ENCODE measurements at places on chromosomes 6 and 20.

DNA sequence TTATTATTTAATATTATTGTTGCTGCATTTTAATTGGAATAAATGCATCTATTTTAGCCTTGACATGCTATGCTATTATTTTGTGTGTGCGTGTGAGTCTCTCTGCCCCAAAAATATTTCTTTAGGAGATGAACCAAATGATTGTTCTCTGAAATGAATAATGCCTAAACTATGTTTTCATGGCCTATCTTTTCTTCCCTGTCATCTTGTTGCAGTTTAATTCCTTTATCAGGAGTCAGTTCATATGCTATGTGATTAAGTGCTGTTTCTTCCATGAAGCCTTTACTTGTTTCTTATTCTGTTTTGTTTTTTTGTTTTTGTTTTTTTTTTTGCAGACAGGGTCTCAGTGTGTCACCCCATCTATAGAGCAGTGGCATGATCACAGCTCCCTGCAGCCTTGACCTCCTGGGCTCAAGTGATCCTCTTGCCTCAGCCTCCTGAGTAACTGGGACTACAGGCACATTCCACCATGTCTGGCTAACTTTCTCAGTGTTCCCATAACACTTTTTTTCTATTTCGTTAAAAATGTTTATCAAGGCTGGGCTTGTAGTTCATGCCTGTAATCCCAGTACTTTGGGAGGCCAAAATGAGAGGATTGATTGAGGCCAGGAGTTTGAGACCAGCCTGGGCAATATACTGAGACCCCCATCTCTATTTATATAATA is 25.7 kb downstream of the TPX2 start:
- no peak overlapping the region for H3K4me3 ChIP-seq
- DNase-seq = no peak
- H3K4me1 ChIP-seq = peaks cover 2% of the 10 kb centered on the region
- H3K36me3 ChIP-seq = peaks cover 7% of the 10 kb centered on the region
- peak overlapping the region; percentile 16 for H3K27ac ChIP-seq

GRCh38 chr6:3314621-3315467 is 56.1 kb downstream of the PSMG4 start:
- no peak overlapping the region for H3K27ac ChIP-seq
- peaks cover 34% of the 10 kb centered on the region for H3K27me3 ChIP-seq
- H3K36me3 ChIP-seq = no peaks in the 10 kb centered on the region
- H3K4me1 ChIP-seq = peaks cover 17% of the 10 kb centered on the region
- H3K4me3 ChIP-seq = no peak overlapping the region
- no peak for DNase-seq

DNA sequence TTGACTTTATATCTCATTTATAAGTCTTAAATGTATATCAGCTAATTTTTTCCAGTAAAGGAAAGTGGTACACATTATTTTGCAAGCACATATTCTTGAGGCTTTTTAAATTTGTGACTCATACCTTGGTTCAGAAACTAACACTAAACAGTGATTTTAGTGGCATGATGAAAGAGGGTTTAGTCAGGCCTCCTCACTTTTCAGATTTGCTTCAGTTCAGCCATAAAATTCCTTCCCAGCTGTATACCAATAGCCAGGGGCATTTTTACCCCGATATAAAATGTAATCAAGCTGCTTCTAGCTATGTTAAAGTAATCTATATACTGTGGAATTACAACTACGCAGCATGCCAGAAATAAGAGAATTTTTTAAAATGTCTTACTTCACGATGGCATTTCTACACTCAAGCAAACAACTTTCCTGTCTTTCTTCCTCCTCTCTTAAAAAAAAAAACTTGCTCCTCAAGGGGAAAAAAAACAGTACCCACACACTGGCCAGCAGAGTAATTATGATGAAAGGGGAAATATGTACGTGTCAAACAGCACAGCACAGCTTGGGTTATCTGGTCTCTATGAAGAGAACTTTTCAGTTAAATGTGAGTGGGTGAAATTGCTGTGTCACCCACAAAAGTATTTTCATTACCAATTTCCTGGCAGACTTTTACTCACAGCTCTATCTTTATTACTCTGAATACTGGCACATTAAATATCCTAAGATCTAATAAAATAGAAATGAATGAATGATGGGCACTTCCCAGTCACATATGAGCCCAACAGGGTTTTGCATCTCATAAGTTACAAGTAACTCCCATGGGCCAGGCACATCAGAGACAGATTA is 244.8 kb upstream of the TENT5A start:
- H3K27ac ChIP-seq = no peak overlapping the region
- no peaks in the 10 kb centered on the region for H3K27me3 ChIP-seq
- no peak for DNase-seq

DNA sequence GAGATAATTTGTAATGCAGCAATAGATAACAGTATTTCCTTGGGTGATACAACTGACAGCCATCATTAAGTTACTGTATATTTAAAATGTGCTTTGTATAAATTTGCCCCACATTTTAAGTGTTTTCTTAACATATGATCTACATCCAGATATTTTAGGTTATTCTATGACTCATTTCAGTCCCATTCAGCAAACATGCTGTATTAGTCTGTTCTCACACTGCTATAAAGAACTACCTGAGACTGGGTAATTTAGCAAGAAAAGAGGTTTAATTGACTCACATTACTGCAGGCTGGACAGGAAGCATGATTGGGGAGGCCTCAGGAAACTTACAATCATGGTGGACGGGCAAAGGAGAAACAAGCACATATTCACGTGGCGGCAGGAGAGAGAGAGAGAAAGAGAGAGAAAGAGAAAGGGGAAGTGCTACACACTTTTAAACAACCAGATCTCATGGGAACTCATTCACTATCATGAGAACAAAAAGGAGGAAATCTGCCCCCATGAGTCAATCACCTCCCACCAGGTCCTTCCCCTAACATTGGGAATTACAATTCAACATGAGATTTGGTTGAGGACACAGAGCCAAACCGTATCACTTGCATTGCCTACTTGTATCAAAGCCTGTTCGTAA is 9.6 kb upstream of the CHD6 start:
- DNase-seq = no peak
- peaks cover under 1% of the 10 kb centered on the region for H3K4me1 ChIP-seq

- no peaks in the 10 kb centered on the region for H3K4me1 ChIP-seq
- H3K36me3 ChIP-seq = peaks cover 3% of the 10 kb centered on the region
- DNase-seq = no peak
- H3K27ac ChIP-seq = no peak overlapping the region
Measured at GRCh38 chr20:46582648-46583047, 32.2 kb upstream of the OCSTAMP start.

DNA sequence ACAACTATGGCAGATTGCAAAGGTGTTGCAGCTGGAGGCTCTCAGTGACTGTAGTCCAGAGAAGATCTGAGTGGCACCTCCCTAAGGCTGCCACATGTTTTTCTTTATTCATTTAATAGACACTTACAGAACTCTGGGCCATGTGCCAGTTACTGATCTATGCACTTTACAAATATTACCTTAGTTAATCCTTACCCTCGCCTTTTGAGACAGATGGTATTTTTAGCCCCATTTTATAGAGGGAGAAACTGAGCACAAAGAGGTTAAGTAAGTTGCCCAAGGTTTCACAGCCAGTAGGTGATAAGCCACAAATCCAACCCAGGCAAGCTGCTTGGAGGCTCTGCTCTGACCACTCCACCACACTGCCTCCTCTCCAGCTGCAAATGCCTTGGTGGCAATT is 6.5 kb upstream of the SCRT2 start:
- H3K4me3 ChIP-seq = no peak overlapping the region
- peaks cover 86% of the 10 kb centered on the region for H3K27me3 ChIP-seq
- H3K4me1 ChIP-seq = peaks cover 2% of the 10 kb centered on the region
- no peak overlapping the region for H3K27ac ChIP-seq
- H3K36me3 ChIP-seq = peaks cover 3% of the 10 kb centered on the region

DNA sequence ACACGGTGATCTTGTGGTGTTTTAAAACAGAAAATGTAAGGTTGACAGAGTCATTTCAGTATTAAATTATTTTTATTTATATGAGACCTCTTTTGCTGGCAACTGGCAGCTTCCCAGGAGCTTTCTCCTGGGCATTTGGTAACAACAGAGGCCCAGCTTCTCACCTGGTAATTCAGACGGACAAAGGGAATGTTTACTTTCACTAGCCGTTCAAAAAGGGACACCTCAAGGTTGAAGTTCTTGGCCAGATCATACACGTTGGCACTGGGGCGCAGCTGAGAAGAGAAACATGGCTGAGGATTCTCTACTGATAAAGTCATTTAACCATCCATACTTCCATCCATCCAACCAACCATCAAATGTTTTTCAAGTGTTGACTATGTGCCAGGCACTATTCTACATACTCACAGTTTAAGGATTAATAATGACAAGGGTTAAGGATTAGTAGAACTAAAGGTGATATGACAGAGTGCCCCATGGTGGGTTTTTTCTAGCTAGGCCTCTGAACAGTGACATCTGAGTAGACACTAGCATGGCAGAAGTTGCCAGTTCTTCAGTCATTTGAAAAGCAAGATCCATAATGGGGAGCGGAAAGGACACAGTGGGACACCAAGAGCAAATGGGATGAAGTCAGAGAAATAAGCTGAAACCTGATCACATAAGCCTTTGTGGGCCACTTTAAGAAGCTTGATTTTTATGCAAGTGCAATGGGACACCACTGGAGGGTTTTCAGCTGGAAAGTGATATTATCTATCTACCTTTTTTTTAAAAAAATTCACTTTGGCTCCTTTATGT is 25.1 kb downstream of the ZNFX1 start:
- H3K27ac ChIP-seq = no peak overlapping the region
- H3K4me1 ChIP-seq = no peaks in the 10 kb centered on the region
- H3K36me3 ChIP-seq = peaks cover 96% of the 10 kb centered on the region
- no peaks in the 10 kb centered on the region for H3K27me3 ChIP-seq
- DNase-seq = no peak

GRCh38 chr6:105645156-105645555 is 242.3 kb upstream of the PREP start:
- peak overlapping the region; percentile 91 for H3K27ac ChIP-seq
- peak overlapping the region; percentile 57 for H3K4me3 ChIP-seq
- peaks cover 64% of the 10 kb centered on the region for H3K4me1 ChIP-seq
- no peaks in the 10 kb centered on the region for H3K27me3 ChIP-seq

GRCh38 chr20:25281541-25281991 is 33.7 kb downstream of the PYGB start:
- no peaks in the 10 kb centered on the region for H3K27me3 ChIP-seq
- peaks cover 2% of the 10 kb centered on the region for H3K4me1 ChIP-seq
- DNase-seq = no peak
- no peak overlapping the region for H3K4me3 ChIP-seq
- peaks cover 22% of the 10 kb centered on the region for H3K36me3 ChIP-seq
- no peak overlapping the region for H3K27ac ChIP-seq

DNA sequence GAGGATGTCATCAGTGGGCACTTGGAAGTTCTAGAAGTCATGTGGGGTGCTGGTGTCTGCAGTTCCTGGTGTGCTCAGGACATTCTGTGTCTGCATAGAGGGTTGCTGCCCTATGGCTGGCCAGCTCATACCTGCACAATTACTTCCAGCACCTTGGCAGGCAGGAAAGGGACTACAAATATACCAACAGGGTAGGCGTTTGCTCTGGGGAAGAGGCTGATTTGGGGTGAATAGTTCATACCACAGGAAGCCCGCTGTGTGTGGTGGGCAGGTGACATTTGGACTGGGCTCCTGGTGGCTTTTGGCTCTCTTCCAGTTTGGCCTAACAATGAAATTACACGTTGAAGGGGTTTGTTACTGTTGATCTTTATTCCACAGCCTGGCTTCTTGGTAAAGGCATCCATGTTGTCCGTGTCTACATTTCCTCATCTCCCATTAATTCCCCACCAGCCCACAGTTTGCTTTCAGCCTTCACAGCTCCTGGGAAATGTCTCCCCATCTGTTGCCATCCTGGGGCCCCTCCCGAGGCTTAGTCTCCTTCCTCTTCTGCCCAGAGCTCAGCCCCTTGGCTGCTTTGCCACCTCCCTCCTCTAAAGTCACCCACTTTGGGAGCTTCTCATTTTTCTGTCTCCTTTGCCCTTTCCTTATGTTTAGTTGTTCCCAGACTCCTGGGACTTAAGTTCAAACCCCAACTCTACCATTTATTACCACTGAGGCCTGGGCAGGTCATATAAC is 88.1 kb downstream of the RSPH3 start:
- peak overlapping the region; percentile 65 for H3K4me3 ChIP-seq
- DNase-seq = peak; percentile 44
- H3K36me3 ChIP-seq = peaks cover 3% of the 10 kb centered on the region
- peaks cover 32% of the 10 kb centered on the region for H3K4me1 ChIP-seq

- H3K27me3 ChIP-seq = no peaks in the 10 kb centered on the region
- H3K36me3 ChIP-seq = peaks cover 73% of the 10 kb centered on the region
- no peak for DNase-seq
- no peak overlapping the region for H3K4me3 ChIP-seq
Measured at GRCh38 chr20:7985916-7986315, 33.6 kb downstream of the TMX4 start.

DNA sequence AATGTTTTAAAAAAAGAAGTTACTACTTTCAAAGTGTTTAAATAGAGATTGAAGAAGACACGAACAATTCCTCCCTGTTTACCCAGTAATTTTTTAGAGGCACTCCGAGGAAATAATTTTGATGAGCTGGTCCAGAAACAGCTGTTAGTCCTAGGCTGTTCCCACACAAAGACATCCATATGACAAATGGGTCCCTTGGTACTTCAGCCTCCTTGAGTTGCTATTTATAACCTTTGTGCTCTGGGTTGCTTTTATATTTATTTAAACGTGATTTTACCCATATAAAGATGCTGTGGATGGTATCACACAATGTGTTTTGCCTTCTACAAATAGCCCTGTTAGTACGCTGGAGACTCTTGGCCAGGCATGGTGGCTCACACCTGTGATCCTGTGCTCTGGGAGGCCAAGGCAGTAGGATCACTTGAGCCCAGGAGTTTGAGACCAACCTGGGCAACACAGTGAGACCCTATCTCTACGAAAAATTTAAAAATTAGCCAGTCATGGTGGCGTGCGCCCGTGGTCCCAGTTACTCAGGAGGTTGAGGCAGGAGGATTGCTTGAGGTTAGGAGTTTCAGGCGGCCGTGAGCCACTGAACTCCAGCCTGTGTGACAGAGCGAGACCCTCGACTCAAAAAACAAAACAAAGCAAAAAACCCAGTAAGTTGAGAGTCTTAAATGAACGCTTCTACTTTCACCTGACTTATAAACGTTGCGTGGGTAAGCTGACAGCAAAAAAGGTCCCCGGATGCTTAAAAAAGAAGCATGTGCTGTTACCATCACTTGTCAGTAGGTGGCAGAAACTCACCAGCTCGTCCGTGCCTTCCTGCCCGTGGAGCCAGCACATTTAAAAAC is 56.9 kb upstream of the ARMH2 start:
- peaks cover 49% of the 10 kb centered on the region for H3K4me1 ChIP-seq
- peak; percentile 71 for DNase-seq
- no peaks in the 10 kb centered on the region for H3K27me3 ChIP-seq
- H3K4me3 ChIP-seq = peak overlapping the region; percentile 74

DNA sequence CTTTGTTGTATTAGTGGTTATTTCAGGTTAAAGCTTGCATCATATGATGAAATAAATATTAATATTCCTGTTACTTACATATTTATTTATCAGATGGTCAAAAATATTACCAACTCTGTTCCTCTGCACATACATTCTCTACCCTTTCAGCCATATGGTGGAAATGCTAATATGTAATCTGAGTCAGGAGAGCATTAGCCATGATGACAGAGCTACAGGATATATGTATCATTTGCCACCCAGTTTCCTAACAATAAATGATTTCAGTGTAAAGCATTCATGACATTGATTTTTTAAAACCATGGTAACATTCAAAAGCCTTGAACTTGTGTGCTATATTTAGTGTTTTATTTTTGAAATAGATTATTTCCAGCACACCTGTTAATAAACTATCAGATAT is 16.6 kb downstream of the POPDC3 start:
- H3K27ac ChIP-seq = no peak overlapping the region
- no peak overlapping the region for H3K4me3 ChIP-seq
- DNase-seq = no peak
- no peaks in the 10 kb centered on the region for H3K36me3 ChIP-seq

GRCh38 chr6:107539849-107540464 is 50.0 kb downstream of the SOBP start:
- H3K4me3 ChIP-seq = no peak overlapping the region
- no peaks in the 10 kb centered on the region for H3K4me1 ChIP-seq
- no peak overlapping the region for H3K27ac ChIP-seq
- H3K36me3 ChIP-seq = no peaks in the 10 kb centered on the region
- peaks cover 37% of the 10 kb centered on the region for H3K27me3 ChIP-seq
- DNase-seq = no peak

Data from effector memory CD8-positive, alpha-beta T cell (primary cell).